ENCODE measurements at places on chromosomes 16 and 17.

DNA sequence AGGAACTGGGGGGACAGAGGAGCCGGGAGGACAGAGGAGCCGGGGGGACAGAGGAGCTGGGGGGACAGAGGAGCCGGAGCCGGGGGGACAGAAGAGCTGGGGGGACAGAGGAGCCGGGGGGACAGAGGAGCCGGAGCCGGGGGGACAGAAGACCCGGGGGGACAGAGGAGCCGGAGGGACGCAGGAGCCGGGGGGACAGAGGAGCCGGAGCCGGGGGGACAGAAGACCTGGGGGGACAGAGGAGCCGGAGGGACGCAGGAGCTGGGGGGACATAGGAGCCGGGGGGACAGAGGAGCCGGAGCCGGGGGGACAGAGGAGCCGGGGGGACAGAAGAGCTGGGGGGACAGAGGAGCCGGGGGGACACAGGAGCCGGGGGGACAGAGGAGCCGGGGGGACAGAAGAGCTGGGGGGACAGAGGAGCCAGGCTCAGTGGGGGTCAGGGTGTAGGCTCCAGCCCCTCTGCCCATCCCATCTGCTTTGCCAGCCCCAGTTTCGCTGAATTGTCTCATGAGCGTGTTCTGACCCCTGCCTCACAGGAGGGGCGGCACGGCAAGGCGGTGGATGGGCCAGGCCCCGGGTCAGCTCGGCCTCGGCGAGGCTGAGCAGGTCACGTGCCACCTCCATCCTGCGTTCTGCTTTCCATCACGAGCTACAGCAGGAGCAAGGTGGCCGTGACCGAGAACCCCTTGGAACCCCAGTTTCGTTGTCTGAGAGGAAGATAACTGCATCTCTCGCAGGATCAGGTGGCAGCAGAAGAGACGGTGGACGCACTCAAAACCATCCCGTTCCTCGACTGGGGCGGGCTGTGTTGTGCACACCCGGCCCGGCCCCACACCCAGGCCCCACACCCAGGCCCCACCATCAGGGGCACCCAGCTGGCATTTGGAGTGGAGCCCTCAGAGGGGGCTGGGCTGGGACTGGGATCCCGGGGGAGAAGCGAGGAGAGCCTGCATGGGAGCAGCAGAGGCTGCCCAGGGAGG lies 26.1 kb upstream of the CBFA2T3 start:
- DNase-seq, result no peak

DNA sequence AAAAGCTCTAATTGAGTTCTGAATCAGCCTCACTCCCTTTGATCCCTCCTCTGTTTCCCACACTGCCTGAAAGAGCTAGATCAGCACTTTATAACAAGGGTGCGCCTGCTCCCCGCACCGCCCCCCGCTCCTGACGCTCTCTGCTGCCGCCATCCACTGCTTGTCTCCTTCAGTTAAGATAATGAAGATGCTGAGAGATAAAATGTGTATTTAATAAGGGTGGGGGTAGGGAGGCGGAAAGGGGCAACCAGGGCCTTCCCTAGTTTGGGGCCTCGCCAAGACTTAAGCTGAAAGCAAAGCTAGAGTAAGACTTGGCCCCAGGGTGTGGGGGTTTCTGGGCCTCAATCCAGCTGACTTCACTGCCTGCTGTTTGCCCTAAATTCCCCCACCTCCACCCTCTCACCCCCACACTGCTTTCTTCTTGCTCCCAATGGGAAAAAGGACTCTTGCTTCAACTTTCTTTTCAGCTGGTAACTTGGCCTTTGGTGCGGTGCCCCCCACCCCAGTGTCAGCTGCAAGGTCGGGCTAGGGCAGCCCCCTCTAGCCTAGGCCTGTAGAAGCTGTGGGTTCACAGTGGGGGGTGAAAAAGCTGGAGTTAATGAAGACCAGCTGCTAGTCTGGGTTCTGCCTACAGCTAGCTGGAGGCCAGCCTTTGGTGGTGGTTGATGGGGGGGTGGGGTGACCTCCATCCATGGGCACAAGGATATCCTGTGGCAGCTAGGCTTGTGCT lies 1.8 kb upstream of the RARA start:
- DNase-seq, result no peak

GRCh38 chr16:49482690-49483089 lies 109.1 kb downstream of the C16orf78 start:
- no peak for DNase-seq

GRCh38 chr17:6512552-6512951 lies 43.8 kb downstream of the PITPNM3 start:
- DNase-seq, result no peak

DNA sequence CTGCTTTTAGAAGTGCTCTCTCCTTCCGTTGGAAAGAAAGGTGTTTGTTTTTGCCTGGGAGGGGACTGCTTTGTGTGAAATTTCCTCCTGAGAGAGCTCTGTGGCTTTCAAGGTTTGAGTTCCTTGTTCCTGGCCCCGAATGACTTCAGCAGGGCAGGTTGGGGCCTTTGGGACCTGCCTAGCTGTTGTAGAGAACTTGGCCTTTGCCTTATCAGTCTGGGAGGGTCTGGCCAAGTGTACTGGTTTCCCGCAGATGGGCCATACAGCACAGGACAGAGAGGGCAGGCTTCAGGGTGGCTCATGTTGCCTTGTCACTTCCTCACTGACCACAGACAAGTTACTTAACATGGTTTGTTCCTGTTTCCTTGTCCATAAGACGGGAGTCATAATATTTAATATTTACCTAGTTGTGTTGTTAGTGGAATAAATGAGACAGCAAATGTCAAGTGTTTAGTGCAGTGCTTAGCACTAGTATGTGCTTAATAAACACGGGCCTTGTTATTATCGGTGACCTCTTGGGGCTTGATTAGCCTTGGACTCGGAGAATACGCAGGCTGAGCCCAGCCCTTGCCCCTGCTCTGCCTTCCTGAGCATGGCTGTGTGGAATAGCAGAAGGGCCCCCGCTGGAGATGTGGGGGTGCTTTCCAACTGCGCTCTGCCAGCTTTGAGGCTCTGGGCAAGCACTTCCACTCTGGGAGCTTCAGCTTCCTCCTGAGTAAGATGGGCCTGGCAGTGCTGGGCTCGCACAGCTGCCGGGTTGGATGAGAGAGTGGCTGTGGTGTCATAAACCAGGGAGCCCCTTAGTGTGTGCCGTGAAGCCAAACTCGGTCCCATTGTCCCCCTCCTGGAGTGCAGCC lies 6.6 kb downstream of the PRSS8 start:
- no peak for DNase-seq

- no peak for DNase-seq
Measured at GRCh38 chr17:64406321-64407200, 15.9 kb upstream of the PECAM1 start.

GRCh38 chr17:27282054-27282551 lies 11.8 kb upstream of the WSB1 start:
- DNase-seq, result no peak

All from activated CD8-positive, alpha-beta memory T cell treated with anti-CD3 and anti-CD28 coated beads for 4 hours (primary cell).